ENCODE measurements at places on chromosomes 7 and 10.
A peak's percentile ranks its signal among the peaks of the same experiment; 100 is the strongest.

- no peak for DNase-seq
Measured at GRCh38 chr7:46153583-46153950, 232.5 kb upstream of the IGFBP3 start.

DNA sequence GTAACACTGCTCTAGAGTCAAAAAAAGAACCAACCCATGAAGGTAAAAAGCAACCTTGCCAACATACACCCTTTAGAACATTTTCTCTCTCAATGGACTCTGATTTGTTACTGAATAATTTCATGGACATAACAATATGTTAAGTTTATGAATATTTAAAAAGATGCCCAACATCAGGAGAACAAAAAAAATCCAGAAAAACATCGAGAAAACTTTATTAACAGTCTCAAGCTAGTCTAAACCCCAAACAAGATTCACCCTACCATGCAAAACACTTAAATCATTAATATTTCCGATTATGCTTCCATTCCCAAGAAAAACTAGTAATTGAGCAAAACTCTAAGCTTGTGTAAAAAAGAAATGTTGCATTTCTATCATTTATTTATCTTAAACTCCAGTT is 46.7 kb downstream of the OSBPL3 start:
- DNase-seq = no peak

DNA sequence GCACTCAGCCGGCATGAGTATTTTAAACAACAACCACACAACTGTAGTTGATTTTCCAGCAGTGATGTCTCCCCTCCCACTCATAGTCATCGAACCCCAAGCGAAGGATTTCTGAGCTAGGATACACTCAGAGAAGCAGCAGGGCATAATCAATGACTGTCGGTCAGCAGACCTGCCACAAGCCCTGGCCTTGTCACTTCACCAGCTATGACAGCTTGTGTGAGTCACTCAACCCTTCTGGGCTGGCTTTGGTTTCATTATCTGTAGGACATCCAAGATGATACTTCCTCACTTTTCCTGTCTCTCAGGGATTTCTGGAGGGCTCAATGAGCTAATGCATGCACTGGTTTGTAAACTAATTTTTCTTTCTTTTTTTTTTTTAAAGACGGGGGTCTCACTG is 22.0 kb upstream of the UBE3C start:
- no peak for DNase-seq

DNA sequence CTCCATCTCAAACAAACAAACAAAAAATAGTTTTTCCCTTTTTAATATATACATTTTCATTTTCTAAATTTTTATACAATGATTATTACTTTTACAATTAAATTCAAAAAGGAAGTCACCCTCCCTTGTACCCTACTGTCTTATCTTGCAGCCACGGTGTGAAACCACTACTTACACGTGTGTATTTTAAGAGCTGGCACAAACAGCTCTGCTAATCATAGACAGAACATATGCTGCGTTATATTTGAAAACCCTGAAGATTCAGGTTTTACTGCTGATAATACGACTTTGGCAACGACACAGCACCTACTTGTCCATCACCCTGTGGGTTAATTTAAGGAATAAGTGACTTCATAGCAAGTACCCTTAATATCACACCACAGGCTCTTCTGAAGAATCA is 991 bp downstream of the ANKRD61 start:
- DNase-seq = no peak

DNA sequence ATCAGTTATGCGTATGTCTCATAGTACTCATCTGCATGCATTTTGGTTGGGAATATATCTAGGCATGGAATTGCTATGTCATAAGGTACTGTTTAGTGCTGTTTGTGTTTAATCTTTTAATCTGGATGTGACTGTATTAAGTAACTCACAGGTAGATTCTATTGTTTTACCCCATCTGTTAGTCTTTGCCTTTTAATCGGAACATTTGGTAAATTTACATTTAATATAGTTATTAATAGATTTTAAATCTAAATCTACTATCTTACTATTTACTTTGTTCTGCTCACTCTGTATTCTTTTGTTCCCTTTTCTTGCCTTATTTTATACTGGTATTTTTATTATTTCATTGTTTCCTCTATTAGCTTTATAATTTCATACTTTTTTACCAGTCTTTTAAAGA is 10.6 kb upstream of the ITGA8 start:
- no peak for DNase-seq

- no peak for DNase-seq
Measured at GRCh38 chr7:37642028-37642540, 41.5 kb upstream of the GPR141 start.

DNA sequence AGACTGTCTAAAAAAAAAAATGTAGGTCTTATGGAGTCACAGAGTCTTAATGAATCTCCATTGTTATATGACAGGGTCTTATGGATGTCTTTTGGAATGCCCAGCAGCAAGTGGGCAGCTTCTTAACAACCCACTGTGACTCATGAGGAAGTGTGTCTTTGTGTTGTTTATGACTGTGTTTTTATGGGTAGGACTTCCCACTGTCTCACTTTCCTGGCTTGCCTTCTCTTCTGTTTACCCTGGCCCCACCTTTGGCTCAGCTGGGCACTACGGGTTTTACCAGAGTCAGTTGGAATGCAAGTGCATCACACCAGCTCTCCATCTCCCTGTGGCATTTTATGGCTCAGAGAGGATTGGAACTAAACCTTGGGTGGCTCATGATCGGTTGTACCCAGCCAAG is 580.5 kb downstream of the AUTS2 start:
- DNase-seq = peak; percentile 74

GRCh38 chr10:52136921-52137320 is 177.2 kb upstream of the DKK1 start:
- DNase-seq = no peak

GRCh38 chr7:128437426-128438332 is 18.0 kb upstream of the HILPDA start:
- no peak for DNase-seq

- DNase-seq = no peak
Measured at GRCh38 chr10:14659626-14660196, 115.0 kb downstream of the FAM107B start.

- DNase-seq = peak; percentile 68
Measured at GRCh38 chr10:103854686-103855391, 537 bp downstream of the SH3PXD2A start.

GRCh38 chr10:63940277-63940922 is 419.2 kb downstream of the REEP3 start:
- no peak for DNase-seq

DNA sequence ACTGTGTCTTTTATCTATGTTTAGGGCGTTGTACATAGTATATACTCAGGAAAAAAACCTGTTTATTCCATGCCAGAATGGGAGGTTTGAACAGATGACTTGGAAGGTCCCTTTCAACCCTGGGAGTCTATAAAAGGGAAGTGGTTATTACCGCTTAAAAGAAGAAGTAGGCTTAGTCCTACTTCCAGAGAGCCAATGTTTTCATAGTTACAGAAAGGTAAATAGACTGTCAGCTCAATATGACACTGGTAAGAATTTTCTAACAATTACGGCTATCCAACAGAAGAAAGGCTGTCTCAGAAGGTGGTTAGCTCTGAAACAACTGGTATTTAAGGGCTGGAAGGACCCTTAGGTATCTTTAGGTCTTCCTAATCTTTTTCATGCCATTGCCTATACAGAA is 1.1 kb upstream of the TFAM start:
- DNase-seq = peak; percentile 8

- no peak for DNase-seq
Measured at GRCh38 chr7:2438186-2438585, 34.8 kb downstream of the CHST12 start.

DNA sequence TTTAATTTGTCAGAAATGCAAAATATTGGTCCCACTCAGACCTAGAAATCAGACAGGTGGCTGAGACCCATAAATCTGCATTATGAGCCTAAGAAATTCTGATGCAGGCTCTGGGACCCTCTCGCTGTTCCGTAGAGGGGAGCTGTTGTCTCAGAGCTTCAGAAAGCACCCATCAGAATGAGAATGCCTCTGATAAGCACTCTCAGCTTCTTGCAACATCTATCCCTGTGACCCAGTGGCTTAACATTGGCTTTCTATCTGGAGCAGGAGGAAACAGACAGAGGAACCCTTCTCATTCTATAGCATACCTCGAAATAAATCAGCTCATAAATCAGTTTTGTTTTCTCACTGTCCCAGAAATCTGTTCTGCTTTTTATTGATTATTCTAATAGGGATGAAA is 184.6 kb upstream of the SP4 start:
- no peak for DNase-seq

DNA sequence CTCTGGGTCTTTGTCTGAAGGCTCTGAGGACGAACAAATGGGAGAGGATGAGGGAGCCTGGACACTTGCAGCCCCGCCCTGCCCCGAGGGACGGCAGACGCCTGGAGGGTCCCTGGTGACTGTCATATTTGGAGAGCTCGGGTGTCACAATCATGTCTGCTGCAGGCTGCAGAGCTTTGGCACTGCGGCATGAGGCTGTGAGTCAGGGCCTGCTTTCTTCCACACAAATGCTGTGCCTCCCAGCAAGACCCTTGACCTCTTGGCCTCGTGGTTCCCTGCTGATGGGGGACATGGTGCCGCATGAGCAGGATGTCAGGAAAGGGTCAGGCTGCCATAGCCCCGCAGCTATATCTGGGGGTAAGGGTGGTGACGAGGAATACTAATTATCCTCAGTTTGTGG is 64.9 kb upstream of the PPIF start:
- peak; percentile 35 for DNase-seq

DNA sequence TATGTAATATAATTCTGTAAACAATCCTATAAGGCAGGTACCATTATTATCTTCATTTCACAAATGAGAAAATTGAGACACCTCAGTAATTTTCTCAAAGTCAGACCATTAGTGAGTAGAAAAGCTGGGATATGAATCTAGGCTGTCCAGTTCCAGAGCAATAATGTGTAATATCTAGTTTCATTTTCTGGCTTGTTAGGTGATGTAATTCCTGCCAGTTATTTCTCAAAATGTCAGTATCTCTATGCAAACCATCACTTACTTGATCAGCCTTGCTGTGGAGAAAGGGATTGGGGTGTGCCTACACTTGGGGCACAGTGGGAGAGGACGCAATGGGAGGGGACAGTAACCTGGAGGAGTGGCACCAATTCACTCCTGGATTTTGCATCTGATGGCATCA is 157.5 kb downstream of the LYZL1 start:
- DNase-seq = peak; percentile 32

- DNase-seq = no peak
Measured at GRCh38 chr7:91342346-91342745, 78.1 kb downstream of the FZD1 start.

- DNase-seq = no peak
Measured at GRCh38 chr7:130227883-130228575, 20.4 kb downstream of the SSMEM1 start.

DNA sequence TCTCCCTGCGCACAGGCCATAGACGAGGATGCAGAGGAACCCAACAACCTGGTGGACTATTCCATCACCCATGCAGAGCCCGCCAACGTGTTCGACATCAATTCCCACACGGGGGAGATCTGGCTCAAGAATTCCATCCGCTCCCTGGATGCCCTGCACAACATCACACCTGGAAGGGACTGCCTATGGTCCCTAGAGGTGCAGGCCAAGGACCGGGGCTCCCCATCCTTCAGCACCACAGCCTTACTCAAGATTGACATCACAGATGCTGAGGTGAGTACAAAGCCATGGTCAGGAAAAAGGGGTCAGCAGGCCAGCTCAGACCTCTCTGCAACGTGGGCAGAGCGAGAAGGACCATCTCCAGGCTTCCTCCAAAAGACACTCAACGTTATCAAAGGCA is 12.3 kb downstream of the LRIT2 start:
- no peak for DNase-seq

- DNase-seq = no peak
Measured at GRCh38 chr7:151695951-151696541, 176.4 kb upstream of the RHEB start.

- no peak for DNase-seq
Measured at GRCh38 chr10:15943426-15943825, 83.1 kb upstream of the MINDY3 start.

DNA sequence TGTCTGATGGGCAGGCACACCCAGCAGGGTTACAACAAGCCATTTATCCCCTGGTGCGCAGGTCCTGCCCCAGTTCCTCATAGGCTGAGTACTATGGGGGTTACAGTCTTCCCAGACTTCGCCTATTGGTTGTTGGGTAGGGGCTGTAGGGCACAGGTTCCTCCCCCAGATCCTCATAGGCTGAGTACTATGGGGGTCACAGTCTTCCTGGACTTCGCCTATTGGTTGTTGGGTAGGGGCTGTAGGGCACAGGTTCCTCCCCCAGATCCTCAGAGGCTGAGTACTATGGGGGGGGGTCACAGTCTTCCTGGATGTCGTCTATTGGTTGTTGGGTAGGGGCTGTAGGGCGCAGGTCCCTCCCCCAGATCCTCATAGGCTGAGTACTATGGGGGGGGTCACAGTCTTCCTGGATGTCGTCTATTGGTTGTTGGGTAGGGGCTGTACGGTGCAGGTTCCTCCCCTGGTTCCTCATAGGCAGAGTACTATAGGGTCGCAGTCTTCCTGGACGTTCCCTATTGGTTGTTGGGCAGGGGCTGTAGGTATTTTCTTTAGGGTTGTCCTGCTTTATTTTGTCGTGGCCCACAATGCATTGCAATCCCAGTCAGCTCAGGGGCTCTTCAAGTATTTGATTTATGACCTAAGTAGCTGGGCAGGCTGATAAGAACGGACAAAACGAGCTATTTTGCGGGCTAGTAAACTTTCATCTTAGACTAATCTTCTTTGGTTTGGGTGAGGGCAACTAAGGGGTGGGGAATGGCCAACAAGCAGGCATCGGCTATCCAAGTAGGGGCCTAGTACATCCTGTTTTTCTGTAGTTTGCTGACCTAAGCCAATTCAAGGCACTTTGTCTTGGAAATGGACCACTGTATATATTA is 3.4 kb downstream of the LRRC27 start:
- DNase-seq = no peak

- DNase-seq = peak; percentile 45
Measured at GRCh38 chr10:102113956-102114857, 6.0 kb downstream of the LDB1 start.

- DNase-seq = peak; percentile 92
Measured at GRCh38 chr7:157336383-157337315, at the start of gene DNAJB6. DNAJB6 (plus strand) TSS chr7:157337004; CDS start chr7:157358573, 21,569 bp downstream.

GRCh38 chr10:14439451-14440259 is 108.9 kb upstream of the FRMD4A start:
- DNase-seq = peak; percentile 59

DNA sequence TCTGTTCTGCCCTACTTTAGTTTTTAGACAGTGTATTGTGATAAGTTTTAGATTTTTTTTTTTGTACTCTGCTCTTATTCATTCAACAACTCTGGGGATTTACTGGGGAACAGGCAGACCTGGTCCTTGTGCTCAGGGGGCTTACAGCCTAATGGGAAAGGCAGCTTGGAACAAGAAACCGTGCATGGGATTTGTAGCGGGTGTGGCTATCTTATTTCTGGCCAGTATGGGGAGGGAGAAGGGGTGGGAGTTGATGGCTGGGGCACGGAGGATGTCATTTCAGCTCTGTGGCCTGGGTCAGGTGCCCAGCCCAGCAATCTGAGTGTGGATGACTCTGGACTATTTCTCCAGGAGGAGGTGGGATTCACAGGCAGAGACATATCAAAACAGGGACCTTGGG is 47.0 kb downstream of the GRK5 start:
- DNase-seq = peak; percentile 30

DNA sequence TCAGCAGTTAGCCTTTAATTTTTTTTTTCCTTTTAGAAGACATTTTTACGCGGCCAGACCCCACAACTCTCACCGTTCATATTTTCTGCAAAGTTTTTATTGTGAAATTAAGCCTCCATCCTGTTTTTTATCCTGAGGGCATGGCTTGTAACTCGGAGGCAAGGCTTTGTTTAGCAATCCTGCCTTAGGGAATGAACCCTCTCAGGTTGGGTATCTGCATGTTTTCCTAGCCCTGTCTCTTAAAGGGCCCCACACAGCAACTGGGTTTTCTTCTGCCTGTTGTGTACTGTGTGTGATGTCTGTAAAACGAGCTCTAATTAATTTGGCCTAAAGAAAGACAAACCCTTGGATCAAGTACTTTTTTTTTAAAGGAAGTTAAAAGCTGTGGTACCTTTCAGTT is 130.2 kb upstream of the COBL start:
- no peak for DNase-seq
